ENCODE measurements at places on chromosomes 7 and 10. TPM values are rescaled to one million over a fixed set of nuclear protein-coding genes. Genes with fewer than 3 reads are reported as not detected.

PDK4 gene
- total RNA-seq = 22.0 TPM

IFIT2 gene
- total RNA-seq = 3.6 TPM

ACSL5 gene
- total RNA-seq = 0.32 TPM

FEZF1 gene
- not detected for total RNA-seq

STEAP1 gene
- 13.5 TPM for total RNA-seq

SMKR1 gene
- total RNA-seq = 13.5 TPM

OR9A4 gene
- total RNA-seq = not detected

WAPL gene
- total RNA-seq = 17.3 TPM

GIMAP1 gene
- not detected for total RNA-seq

HTRA1 gene
- total RNA-seq = 64.3 TPM

AZGP1 gene
- not detected for total RNA-seq

PAPOLB gene
- not detected for total RNA-seq

AKR1C8 gene
- total RNA-seq = 0.21 TPM

EIF3B gene
- 228 TPM for total RNA-seq

GRID2IP gene
- not detected for total RNA-seq

ZNF783 gene
- 5.1 TPM for total RNA-seq

R3HCC1L gene
- total RNA-seq = 15.9 TPM

LIPF gene
- not detected for total RNA-seq

PPP1R9A gene
- total RNA-seq = 4.3 TPM

DKK1 gene
- 429 TPM for total RNA-seq

CYP2W1 gene
- total RNA-seq = not detected

SPDYE1 gene
- total RNA-seq = not detected

ANXA8L1 gene
- 95.5 TPM for total RNA-seq

MYL10 gene
- not detected for total RNA-seq

GJD4 gene
- total RNA-seq = not detected

ASB10 gene
- total RNA-seq = not detected

FKBP6 gene
- total RNA-seq = not detected

CCNY gene
- 45.3 TPM for total RNA-seq

DRGX gene
- total RNA-seq = not detected

GIGYF1 gene
- total RNA-seq = 21.3 TPM

JAKMIP3 gene
- 1.6 TPM for total RNA-seq

AVPI1 gene
- 57.9 TPM for total RNA-seq

Measured in A549 treated with RU486 at 1 μM for 4 hours (cell line).